ENCODE measurements at places on chromosomes 3 and 15.

GRCh38 chr3:82410366-82410765 lies 648.9 kb upstream of the GBE1 start:
- no peaks in the 10 kb centered on the region for H3K4me1 ChIP-seq
- no peak overlapping the region for H3K27ac ChIP-seq
- H3K36me3 ChIP-seq = no peaks in the 10 kb centered on the region
- no peak for DNase-seq
- H3K4me3 ChIP-seq = no peak overlapping the region
- no peaks in the 10 kb centered on the region for H3K27me3 ChIP-seq

DNA sequence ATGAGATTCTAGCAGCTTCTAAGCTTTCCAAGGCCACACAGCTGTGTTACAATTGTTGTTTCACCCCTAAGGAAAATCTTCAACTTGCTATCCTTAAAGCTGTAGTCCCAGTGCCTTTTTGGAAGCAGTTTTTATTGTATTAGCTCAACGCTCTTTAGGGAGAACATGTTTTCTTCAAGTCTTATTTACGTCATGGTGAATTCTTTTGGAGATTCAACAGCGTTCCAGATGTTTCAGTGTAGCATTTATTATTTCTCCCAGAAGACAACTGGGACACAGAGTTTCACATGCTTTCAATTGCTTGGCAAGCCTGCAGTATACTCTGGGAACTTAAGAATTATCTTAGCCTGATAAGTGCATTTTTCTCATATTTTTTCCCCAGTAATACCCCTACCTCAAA lies 888.3 kb downstream of the PLOD2 start:
- H3K27ac ChIP-seq = no peak overlapping the region
- H3K27me3 ChIP-seq = no peaks in the 10 kb centered on the region
- no peak overlapping the region for H3K4me3 ChIP-seq
- DNase-seq = no peak

DNA sequence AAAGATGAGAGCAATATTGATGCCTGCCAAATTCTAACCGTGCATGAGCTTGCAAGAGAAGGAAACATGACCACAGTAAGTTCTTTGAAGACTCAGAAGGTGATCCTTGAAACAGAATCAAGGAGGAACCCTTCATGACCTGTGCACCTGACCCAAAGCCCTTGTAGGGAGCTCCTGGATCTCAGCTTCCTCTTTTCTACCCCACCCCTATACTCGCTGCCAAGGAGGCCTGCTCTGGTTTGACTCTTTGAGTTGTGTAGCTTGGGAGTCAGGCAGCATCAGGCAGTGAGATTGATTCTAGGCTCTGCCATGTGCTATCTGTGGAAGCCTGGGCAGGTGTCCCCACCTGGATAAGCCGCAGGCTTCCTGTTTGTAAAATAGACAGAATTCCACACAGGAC lies 10.6 kb downstream of the TTC21A start:
- H3K36me3 ChIP-seq = peaks cover 4% of the 10 kb centered on the region
- peaks cover 7% of the 10 kb centered on the region for H3K27me3 ChIP-seq
- DNase-seq = no peak
- no peaks in the 10 kb centered on the region for H3K4me1 ChIP-seq
- H3K27ac ChIP-seq = no peak overlapping the region
- no peak overlapping the region for H3K4me3 ChIP-seq

GRCh38 chr3:142046320-142047020 lies 102.9 kb downstream of the TFDP2 start:
- DNase-seq = no peak
- no peak overlapping the region for H3K27ac ChIP-seq
- no peaks in the 10 kb centered on the region for H3K27me3 ChIP-seq

- no peak overlapping the region for H3K4me3 ChIP-seq
- no peak overlapping the region for H3K27ac ChIP-seq
- peaks cover 62% of the 10 kb centered on the region for H3K36me3 ChIP-seq
- no peaks in the 10 kb centered on the region for H3K27me3 ChIP-seq
- no peaks in the 10 kb centered on the region for H3K4me1 ChIP-seq
Measured at GRCh38 chr15:50953302-50953701, 44.8 kb downstream of the AP4E1 start.

GRCh38 chr3:29906906-29907305 lies 626.0 kb downstream of the RBMS3 start:
- H3K4me3 ChIP-seq = no peak overlapping the region
- DNase-seq = no peak
- peaks cover 3% of the 10 kb centered on the region for H3K27me3 ChIP-seq
- no peak overlapping the region for H3K27ac ChIP-seq
- H3K4me1 ChIP-seq = no peaks in the 10 kb centered on the region

GRCh38 chr15:56929399-56929798 lies 11.0 kb downstream of the TCF12 start:
- H3K4me1 ChIP-seq = peaks cover 38% of the 10 kb centered on the region
- H3K27ac ChIP-seq = no peak overlapping the region
- no peak for DNase-seq
- no peaks in the 10 kb centered on the region for H3K27me3 ChIP-seq

DNA sequence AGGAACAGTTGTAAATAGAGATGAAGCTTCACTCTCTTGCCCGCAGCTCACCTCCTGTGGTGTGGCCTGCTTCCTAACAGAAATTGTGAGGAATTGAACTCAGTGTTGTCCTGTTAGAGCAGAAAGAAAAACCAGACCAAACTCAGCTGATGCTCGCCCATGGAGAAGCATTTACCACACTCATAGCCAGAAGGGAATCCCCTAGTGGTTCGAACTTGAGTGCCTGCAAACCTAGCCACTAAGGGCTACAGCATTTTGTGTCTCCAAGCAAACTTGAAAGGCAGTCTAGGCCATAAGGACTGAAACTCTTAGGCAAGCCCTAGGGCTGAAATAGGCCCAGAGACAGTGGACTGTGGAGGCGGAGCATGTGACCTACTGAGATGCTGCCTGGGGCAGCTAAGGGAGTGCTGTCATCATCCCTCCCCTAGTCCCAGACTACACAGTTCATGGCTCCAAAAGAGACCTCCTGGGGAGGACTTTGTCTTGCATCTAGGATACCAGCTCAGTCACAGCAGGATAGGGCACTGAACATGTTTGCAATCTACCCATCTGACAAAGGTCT lies 44.5 kb upstream of the MCTP2 start:
- peaks cover 18% of the 10 kb centered on the region for H3K27me3 ChIP-seq
- no peak overlapping the region for H3K27ac ChIP-seq
- peaks cover 27% of the 10 kb centered on the region for H3K4me1 ChIP-seq

DNA sequence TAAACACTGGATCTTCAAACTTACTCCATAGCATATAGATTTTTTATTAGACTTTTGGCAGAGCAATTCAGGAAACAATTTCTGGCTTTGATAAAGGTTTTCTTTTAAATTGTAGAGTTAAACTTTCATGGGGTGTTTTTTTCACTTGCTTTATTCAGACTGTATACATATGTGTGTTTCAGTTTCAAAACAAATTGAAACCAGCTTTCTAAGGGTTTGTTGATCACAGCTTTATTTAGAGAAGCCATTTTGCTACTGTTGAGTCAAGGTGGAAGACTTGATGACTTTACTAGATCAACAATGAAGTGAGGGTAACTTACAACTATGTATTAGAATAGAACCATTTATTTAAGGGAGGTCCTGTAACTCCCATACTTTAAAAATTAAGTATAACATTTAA lies 6.2 kb downstream of the UBE2E1 start:
- H3K4me1 ChIP-seq = peaks cover 70% of the 10 kb centered on the region
- DNase-seq = no peak
- peaks cover 3% of the 10 kb centered on the region for H3K27me3 ChIP-seq
- H3K4me3 ChIP-seq = peak overlapping the region; percentile 87

DNA sequence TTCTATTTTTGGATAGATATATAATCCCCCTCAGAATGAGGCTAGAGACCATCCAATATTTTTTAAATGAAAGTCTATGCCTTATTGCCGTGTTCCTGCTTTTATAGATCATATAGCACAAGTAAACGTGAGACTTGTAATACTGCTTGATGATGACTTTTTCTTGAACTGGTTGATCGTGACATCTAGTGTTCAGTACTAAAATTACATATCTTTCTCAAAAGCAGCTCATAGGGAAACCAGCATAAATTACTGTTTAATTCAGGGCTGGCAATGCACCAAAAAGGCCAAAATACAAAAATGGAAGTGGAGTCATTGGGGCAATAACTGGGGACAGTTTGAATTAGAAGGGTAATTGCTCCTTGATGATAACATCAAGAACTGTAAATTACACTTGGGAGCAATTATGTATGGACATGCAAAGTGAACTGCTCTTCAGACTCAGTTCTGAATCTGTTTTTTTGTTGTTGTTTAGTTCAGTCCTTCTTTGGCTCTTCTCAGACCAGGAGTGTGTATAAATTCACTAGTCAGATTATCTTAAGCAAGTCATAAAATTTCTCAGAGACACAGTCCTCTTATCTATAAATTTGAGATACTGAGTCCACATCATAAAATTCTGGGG lies 325.3 kb downstream of the THSD4 start:
- H3K27ac ChIP-seq = no peak overlapping the region
- H3K4me3 ChIP-seq = no peak overlapping the region
- no peak for DNase-seq
- H3K36me3 ChIP-seq = no peaks in the 10 kb centered on the region
- H3K4me1 ChIP-seq = no peaks in the 10 kb centered on the region

DNA sequence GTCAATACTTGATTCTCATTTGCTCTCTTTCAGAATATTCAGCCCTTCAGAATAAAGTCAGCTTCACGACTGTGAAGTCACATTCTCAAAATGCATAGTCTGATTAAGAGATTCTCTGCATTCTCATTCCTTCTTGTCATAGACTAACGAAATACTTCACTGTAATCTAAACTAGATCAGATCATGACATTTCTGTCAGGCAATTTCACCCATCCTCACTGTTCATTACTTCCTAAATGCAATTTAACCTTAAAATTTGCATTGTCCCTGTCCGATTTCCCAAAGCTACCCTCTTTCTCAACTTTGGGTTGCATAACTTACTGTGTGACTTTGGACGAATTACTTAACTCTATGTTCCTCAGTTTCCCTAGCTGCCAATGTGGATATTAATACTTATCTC lies 6.2 kb downstream of the RPL22L1 start:
- no peak overlapping the region for H3K27ac ChIP-seq
- no peak for DNase-seq
- peaks cover 34% of the 10 kb centered on the region for H3K36me3 ChIP-seq
- H3K4me1 ChIP-seq = peaks cover 19% of the 10 kb centered on the region
- H3K4me3 ChIP-seq = no peak overlapping the region
- H3K27me3 ChIP-seq = no peaks in the 10 kb centered on the region

GRCh38 chr15:66043264-66043663 lies 174.0 kb downstream of the RAB11A start:
- H3K36me3 ChIP-seq = no peaks in the 10 kb centered on the region
- DNase-seq = no peak
- H3K27me3 ChIP-seq = peaks cover 22% of the 10 kb centered on the region
- H3K27ac ChIP-seq = no peak overlapping the region

GRCh38 chr3:55480911-55481743 lies 6.0 kb downstream of the WNT5A start:
- peaks cover 56% of the 10 kb centered on the region for H3K27me3 ChIP-seq
- no peak overlapping the region for H3K4me3 ChIP-seq
- DNase-seq = no peak
- no peaks in the 10 kb centered on the region for H3K36me3 ChIP-seq

GRCh38 chr3:120429921-120430361 lies 20.9 kb downstream of the FSTL1 start:
- no peaks in the 10 kb centered on the region for H3K36me3 ChIP-seq
- no peaks in the 10 kb centered on the region for H3K4me1 ChIP-seq
- DNase-seq = no peak
- no peak overlapping the region for H3K27ac ChIP-seq

DNA sequence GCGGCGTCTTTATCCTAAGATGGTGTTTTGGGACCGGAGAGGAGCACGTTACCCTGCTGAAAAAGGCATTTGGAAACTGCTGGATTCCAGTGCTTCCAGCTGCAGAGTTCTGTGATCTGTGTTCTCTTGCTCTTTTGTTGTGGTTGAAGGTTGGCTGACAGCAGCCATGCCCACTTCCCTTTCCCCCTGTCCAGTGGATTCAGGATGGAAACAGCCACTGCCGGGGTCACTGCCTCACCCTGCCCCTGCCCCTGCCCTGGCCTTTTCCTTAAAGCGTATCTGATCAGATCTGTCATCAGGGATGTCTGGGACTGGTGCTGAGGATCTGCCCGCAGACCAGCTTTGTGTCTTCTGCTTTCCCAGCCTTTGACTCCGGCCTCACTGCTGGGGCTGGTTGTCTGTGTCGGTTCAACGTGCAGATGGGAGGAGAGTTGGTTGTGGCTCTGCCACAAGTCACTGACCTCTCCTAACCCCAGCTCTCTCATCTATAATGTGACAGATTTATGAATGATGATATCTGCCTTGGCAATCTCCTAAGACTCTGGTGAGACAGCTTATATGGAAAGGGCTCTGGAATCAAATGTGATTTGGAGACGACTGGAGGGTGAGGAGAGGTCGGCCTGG lies 219.4 kb upstream of the BHLHE40 start:
- peak overlapping the region; percentile 65 for H3K27ac ChIP-seq
- peaks cover 48% of the 10 kb centered on the region for H3K4me1 ChIP-seq
- peaks cover 75% of the 10 kb centered on the region for H3K36me3 ChIP-seq
- no peaks in the 10 kb centered on the region for H3K27me3 ChIP-seq
- no peak overlapping the region for H3K4me3 ChIP-seq
- DNase-seq = no peak

DNA sequence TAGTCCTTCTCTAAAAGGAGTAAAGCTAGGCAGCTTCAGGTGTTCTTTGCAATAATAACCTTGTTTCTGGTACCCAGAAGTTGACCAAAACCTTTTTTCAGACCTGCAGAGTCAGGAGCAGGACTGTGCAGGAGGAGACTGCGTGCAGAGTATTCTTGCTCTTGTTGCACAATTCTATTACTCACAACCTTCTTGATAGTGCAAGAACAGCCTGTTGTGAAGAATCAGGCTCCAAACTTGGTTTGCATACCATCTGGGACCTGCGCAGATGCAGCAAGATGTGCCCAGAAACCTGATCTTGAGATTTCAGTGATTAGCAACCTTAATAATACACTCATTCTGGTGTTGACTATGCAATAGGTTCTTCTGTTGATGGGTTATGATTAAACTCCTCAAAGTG lies 111.9 kb downstream of the ATG7 start:
- peaks cover 5% of the 10 kb centered on the region for H3K36me3 ChIP-seq
- no peaks in the 10 kb centered on the region for H3K27me3 ChIP-seq
- H3K4me3 ChIP-seq = no peak overlapping the region
- no peak for DNase-seq

DNA sequence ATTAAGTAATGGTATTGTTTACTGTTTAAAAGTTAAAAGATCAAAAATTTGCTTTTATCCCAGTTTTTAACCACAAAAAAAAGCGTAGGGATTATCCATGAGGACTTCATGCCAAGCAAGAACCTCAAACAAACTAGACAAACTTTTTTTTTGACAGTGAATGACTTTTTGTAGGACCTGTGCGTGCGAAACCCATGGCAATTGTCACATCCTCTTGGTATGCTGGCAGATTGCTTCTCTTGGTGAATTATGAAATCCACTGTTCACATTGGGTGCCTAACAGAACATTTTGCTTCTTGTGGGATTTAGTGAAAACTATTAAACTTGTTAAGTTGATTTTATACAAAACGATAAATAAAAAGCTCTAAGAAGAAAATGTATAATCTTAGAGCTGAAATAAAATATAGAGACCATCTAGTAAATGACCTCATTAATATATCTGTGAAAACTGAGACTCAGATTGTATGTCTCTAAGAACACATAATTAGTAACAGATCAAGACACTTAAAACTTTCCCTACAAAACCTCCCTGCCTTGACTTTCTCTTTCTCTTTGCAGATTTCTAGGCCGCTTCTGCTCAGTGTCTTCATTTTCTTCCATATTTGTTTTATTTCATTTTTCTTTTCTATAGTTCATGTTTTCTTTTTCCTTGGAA lies 87.3 kb upstream of the CGNL1 start:
- H3K4me3 ChIP-seq = no peak overlapping the region
- no peak overlapping the region for H3K27ac ChIP-seq
- peaks cover 17% of the 10 kb centered on the region for H3K36me3 ChIP-seq
- DNase-seq = no peak
- H3K27me3 ChIP-seq = no peaks in the 10 kb centered on the region
- no peaks in the 10 kb centered on the region for H3K4me1 ChIP-seq
